ENCODE measurements at places on chromosomes 16 and 17.

DNA sequence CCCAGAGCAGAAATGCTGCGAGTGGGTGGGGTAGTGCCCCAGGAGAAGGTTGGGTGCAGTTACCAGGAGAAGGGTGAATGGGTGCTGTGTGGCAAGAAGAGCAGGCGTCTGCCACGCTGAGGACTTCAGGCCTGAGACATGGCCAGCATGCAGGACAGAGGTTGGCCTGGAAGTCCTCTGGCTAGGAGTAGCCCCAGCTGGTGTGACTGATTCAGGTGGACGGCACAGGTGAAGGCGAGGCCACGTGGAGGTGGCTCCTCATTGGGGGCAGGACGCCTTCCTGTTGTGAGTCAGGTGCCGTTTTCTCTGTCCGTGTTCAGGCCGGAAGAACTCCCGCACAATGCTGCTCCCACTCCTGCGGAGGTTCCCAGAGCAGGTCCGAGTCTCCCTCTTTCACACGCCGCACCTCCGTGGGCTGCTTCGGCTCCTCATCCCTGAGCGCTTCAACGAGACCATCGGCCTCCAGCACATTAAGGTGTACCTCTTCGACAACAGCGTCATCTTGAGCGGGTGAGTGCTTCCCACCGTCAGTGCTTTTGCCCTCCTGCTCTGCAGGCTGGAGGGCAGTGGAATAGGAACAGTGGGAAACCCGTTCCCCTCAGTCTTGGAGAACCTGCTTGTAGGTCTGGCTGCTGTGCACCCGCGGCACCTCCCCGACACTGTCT lies 20.7 kb downstream of the PGS1 start:
- no peak for DNase-seq

GRCh38 chr17:21215935-21216334 lies 2.0 kb upstream of the TMEM11 start:
- DNase-seq = no peak

DNA sequence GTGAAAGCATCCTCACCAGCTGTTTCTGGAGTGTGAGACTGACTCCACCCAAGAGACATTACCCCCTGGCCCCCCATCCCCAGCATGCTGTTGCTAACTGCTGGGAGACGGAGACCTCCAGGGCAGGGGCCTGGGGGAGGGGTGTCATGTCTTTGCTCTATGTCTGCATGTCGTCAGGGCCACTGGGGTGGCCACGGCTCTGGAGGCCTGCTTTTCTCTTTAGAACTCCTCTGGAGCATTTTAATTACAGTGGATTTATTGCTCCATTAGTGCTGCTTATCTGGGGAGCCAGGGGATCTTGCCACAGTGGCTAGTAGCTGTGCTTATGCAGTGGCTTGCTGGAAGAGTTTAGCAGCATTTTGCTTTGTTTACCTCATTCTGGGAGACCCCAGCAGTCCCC lies 32.3 kb downstream of the CLEC16A start:
- no peak for DNase-seq

DNA sequence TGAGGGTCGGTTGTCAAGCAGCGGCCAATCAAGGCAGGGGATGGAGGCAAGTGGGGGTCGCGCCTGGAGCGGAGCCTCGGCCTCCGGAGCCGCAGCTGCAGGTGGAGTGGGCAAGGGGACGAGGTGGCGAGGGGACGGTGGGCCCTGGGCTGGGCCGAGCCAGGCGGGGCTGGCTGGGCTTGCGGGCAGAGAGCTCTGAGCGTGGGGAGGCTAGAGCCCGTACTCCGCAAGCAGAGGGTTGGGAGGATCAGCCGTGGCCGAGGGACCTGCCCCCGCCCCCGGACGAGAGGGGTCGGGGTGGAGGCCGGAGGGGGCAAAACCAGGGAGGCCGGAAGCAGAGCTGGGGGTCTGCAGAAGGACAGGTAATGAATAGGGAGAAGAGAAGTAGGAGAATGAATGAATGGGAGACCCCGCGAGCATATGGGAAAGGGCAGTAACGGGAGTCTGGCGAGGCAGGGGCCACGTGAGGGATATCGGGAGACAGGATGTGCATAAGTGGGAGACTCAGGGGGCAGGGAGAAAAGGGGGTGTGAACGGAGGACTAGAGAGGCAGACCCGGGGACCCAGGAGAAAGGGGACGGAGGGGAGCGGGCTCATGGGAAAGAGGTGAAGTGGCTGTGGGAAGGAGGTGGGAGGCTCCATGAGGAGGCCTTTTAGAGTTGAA lies at the start of gene KATNB1:
Gene KATNB1, plus strand, starts transcription at position 16 of the 664 bp plus-strand sequence. CDS start 1,474 bp downstream, outside the sequence.
- DNase-seq = peak; percentile 41

DNA sequence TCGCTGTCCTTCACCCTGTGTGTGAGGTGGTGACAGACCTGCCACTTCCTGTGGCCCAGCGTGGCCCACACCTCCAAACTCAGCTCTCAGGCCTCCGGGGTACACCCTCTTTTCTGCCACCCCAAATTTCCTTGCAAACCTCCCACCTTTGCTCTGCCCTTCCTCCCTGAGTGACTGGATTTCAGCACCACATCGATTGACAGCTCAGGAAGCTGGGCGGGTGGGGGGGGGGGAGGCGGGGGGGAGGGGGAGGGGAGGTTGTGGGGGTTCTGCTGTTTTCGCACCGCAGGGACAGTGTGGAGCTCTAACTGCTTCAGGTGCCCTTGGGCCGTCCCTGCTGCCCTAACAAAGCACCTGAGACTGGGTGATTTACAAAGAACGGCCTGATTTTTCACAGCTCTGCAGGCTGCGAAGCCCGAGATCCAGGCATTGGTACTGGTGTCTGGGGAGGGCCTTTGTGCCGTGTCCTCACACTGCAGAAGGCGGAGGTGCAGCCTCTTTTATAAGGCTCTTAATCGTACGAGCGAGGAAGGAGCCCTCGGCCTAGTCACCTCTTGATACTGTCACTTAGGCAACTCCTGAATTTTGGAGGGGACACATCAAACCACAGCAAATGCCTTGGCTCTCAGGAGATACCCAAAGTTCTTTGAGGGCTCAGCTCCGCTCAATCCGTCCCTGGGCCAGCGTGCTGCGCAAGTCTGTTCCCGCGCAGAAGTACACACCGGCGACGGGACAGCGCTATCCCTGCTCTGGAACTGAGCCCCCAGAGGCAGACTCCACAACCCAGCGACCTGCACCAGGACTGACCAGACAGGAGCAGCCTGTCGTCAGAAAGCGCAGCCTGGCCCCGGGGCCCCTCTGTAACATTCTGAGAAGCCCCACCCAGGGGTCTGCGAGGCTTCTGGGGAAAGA lies 3.6 kb downstream of the NDUFAF8 start:
- DNase-seq = no peak

GRCh38 chr16:66842765-66843164 lies 1.4 kb upstream of the CA7 start:
- DNase-seq = no peak

DNA sequence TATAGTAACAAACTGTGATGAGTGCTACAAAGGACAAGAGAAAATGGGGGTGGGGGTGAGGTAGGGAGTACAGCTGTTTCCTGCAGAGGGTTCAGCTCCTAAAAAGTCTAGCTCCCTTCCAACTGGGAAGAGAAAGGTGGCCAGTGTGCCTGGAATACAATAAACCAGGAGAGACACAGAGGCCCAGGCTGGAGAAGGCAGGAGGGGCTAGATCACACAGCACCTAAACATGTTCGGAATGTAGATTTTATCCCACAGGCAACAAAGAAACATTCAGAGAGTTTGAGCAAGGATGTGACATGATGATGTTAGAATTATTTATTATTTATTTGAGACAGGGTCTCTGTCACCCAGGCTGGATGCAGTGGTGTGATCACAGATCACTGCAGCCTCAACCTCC lies 10.2 kb downstream of the TEX2 start:
- peak; percentile 36 for DNase-seq

DNA sequence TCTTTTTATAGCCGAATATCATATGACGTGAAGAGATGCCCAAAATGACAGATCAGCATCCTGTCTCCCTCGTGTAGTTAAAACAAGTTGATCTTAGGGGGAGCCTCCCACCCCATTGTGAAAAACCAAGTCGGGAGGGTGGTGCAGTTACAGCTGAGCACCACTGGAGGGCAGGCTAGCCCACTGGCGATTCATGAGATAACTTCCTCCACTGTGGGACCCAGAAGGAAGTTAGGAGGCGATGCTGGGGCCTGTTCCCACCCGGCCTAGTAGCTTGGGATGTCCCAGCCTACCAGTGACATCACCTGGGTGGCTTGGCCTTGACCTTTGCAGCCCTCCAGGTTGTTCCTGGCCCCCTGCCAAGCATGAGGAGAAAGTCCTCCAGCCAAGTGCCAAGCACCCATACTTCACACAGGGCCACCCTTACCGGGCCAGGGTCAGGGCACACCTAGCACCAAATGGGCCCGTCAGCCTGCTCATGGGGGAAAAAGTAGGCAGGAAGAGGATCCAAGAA lies 8.1 kb upstream of the CPNE2 start:
- peak; percentile 88 for DNase-seq

DNA sequence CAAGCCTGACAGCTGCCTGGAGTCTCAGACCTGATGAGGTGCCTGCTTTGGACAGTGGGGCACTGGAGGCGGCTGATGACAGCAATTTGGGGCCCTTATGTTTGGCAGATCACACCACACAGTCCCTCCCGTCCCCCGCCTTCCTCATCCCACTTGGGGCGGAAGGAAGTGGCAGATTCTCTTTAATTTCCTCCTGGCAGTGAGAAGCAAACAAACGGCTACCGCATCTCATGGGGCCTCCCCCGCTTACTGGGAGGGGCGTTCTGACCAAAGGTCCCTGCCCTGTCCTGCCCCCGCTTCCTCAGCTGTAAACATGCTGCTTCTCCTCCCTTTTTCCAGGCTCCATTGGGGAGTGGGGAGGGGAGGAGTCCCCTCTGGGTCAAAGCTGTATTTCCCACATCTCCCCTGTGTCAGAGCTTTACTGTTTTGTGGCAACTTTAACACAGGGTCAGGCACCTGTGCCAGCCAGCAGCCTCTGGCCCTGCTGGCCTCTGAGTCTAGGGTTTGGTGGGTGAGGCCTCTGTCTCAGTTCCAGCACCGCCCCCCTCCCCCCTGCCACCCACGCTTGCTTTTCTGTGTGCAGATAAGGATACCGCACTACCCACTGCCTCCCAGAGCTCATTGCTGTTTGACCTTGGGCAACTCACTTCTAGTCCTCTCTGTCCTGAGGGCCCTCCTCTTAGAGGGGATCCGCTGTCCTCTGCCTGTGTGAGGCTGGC lies 5.4 kb upstream of the NFATC3 start:
- no peak for DNase-seq

- DNase-seq = no peak
Measured at GRCh38 chr17:50861334-50861676, 4.8 kb downstream of the TOB1 start.

- no peak for DNase-seq
Measured at GRCh38 chr17:79314617-79315357, 240.2 kb downstream of the ENGASE start.

- no peak for DNase-seq
Measured at GRCh38 chr17:17090642-17091103, 48.4 kb downstream of the MPRIP start.

- DNase-seq = no peak
Measured at GRCh38 chr17:19345067-19345460, 17.5 kb downstream of the B9D1 start.

DNA sequence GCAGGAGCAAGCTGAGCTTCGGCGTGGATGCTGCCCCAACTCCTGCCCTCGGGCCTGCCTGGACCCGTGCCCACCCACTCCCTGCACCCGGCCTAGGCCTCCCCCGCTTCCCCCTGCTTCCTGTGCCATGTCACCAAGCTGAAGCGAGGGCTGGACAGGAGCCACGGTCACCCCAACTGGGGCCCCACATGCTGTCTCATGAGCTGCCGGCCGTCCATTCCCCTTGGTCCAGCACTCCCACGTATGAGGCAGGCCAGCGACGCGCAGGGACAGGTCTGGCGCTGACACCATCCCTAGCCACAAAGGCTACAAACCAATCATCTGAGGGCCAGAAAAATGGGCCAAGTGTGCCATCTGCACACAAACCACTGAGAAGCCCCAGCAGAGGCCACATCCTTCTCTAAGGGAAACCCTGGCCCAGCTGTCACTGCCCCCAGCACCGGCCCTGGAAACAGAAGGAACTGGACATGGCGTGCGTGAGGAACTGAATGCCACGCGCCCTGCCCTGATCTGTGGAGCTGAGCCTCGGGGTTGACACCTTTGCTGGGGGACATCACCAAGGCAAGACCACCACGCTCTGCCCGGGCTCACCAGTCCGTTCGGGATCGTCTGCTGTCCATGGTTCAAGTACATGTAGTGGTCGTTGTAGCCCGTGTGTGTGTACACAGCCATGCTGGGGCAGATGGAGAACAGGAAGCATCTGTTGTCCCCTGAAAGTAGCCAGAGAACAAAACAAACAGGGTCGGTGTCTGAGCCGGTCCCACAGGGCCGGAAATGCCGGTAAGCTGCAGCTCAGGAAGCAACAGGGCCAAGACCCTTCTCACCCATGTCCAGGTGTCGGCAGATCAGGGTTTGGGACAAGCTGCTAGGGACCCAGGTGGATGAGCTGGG lies 22.2 kb downstream of the MEAK7 start:
- DNase-seq = no peak

DNA sequence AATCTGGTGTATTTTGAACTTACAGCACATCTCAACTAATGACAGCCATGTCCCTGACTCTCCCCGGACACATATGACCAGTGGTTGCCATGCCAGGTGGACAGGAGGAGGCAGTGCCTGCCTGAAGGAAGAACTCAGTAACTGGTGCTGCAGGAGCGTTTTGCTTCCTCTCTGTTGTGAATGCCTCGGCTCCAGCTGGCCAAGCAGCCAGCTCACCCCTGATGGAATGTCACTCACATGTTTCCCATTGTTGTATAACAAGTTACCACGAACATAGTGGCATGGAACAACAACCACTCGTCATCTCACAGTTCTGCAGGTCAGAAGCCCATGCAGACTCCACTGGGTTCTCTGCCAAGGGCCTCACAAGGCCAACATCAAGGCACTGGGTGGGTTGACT lies 20.1 kb upstream of the IRF8 start:
- peak; percentile 68 for DNase-seq

- peak; percentile 75 for DNase-seq
Measured at GRCh38 chr16:57185446-57185944, 344 bp downstream of the PSME3IP1 start.

- peak; percentile 41 for DNase-seq
Measured at GRCh38 chr16:83574388-83574787, 233.4 kb upstream of the HSBP1 start.

- no peak for DNase-seq
Measured at GRCh38 chr17:63116228-63116627, 150.2 kb downstream of the TANC2 start.

DNA sequence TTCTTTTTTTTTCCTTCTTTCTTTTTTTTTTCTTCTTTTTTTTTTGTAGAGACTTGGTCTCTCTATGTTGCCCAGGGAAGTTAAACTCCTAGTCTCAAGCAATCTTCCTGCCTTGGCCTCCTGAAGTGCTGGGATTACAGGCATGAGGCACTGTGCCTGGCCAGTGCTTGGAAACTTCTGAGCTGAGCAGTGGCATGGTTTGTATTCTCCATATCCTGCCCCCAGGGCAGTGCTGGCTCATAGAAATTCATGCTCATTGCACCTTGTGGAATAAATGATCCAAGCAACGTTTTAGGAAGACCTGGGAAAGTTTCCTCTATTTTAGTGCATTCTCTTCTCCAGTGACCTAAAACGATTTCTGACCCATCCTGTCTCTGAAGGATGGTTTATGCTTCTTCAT lies 16.7 kb upstream of the SYT17 start:
- DNase-seq = no peak

DNA sequence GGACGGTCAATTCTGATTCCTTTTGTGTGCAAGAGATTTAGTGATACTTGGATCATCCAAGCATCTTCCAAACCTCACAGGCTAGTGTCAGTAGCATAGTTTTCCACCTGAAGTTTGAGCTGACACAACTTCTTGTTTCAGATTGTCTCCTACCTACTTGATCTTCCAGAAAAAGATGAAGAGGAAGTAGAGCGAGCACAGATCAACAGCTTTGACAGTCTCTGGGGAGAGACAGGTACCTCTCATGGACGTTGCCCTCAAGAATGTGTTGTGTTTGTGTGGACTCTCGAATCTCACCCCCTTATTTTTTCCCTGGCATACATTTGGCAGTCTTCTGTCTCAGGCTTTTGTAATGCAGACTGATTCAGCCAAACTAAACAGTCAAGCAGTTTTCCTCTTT lies 47.4 kb downstream of the CYB561 start:
- DNase-seq = peak; percentile 13
